Stimulated activated CD4-positive, alpha-beta T cell treated with anti-CD3 and anti-CD28 coated beads, Interleukin-4, amount 100 ng/mL, for 48 hours (primary cell): ENCODE measurements at places on chromosomes 2 and 18.
A peak's percentile ranks its signal among the peaks of the same experiment; 100 is the strongest.

DNA sequence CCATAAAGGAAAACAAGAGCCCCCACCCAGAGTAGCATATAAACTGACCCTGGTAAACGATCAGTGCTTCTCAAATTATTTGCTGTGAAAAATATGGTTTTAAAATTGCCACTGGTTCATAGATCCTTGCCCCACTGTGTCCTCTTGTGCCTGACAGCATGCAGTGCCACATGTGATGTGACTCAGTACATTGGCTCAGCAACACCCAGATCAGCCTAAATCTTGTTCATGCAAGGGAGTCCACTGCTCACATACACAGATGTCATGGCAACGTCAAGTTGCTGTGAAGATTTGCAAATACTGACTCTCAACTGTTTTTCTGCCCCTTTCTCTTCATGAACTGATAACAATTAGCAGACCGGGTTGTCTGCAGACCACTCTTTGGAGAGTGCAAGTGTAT is 91.0 kb downstream of the TMEM182 start:
- no peak for DNase-seq

GRCh38 chr18:8948011-8948410 is 154.5 kb upstream of the NDUFV2 start:
- no peak for DNase-seq

DNA sequence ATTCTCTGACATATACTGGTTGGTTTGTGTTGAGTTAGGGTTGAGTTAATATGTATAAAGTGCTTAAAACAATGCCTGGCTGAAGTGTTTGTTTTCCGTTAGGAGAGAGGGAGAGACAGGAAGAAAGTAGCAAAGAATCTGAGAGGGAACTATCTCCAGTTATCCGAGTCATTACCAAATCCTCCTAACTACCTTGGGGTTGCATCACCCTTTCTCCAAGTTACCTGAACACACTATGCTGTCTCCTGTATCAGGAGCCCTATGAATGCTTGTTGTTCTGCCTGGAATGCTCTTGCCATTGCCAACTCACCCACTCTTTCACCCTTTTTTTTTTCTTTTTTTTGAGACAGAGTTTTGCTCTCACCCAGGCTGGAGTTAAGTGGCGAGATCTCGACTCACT is 47.9 kb upstream of the ITGAV start:
- DNase-seq: no peak

- DNase-seq: no peak
Measured at GRCh38 chr18:3347286-3347803, 85.4 kb downstream of the MYL12B start.

DNA sequence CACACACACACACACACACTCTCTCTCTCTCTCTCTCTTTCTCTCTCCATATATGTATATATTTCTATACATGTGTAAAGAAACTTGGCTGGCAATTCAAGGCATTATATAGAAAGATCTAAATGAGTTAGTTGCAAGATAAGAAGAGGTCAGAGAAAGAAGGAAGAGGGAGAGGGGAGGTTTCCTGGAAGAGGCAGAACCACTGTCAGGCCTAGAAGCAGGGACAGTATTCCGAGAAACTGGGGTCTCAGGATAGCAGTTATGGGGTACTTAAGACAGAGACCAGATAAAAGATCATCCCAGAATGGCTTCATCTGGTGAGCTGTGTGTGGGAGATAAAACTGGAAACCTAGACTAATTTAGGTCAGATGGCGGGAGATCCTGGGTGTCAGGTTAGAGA is 180.8 kb downstream of the CAMKMT start:
- DNase-seq: no peak

DNA sequence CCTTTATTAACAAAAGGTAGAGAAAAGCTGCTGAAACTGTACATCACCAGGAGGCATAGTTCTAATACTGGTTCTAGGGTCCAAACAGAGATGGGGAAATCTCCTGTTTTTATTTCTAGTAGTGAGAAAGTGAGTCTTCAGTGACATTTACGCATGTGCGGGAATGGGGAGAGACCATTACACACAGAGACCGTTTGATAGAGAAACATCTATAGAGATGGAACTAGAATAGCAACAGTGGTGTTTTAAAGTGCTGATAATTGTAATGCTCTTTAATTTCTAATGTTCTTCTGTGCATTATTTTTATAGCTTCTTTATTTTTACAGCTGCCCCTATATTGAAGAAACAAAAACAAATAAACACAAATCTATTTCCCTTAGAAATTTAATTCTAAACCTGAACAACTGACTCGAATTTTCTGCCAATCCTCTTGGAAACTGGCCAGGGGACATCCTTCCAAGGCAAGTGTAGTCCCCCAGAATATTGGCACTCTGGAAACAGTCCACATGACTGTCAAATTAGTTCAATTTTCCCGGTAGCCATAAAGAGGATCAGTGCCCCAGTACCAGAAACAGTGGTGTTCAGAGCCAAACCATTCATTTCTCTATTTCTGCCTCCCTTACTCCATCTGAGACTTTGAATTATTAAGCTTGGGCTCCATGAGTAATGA is 260.9 kb downstream of the ICOS start:
- DNase-seq: no peak

DNA sequence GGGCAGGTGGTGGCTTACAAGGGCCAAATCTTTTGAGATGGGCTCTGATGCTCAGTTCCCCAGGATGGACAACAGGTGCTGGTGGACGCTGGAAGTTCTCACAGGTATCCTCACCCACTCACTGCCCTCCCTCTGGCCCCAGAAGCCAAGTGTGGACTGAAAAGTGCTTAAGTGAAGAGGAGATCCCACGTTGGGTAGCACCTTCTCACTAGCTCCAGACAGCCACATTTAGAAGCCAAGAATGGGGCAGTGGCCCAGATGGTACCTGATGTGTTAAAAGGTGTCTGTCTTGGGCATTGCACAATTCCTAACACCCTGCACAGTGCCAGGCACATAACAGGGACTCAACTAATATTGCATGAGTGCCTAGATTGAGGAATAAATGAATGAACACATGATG is 115.3 kb upstream of the TEX51 start:
- no peak for DNase-seq

GRCh38 chr2:138829326-138829919 is 49.2 kb upstream of the NXPH2 start:
- no peak for DNase-seq

- DNase-seq: no peak
Measured at GRCh38 chr2:72149556-72150156, 2.0 kb upstream of the CYP26B1 start.

GRCh38 chr2:224584111-224584784 is 915 bp downstream of the CUL3 start:
- peak; percentile 11 for DNase-seq

- DNase-seq: peak; percentile 8
Measured at GRCh38 chr2:206693399-206694137, 24.6 kb downstream of the DYTN start.

DNA sequence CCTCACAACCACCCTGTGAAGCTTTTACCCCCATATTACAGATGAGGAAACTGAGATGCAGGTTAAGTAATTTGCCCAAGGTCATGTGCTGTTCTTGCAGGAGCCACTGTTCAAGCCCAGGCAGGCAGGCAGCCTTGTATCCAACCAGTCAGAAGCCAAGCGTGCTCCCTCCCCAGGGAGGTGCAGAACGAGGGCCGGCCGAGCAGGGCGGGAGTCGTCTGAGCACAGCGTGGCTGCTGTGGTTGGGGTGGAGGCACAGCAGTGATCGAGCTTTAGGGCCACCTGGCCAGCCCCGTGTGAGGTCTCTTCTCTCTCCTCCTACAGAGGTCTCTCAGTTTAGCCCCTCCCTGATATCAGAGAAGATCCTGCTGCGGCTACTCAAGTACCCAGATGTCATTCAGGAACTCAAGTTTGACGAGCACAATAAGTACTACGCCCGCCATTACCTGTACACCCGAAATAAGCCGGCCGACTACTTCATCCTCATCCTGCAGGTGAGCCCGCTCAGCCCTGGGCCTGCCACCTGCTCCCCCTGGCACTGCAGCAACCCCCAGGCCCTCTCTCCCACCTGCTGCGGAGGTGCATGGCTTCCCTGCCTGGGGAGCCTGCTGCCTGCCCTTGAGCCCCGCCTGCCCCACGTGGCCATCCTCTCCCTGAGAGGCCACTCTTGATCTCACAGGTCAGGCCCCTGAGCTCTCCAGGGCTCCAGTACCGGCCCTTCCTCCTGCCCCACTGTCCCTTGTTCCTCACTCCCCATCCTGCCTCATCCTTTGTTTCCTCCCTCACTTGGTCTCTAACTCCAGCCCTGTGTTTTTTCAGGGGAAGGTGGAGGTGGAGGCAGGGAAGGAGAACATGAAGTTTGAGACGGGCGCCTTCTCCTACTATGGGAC is 17.1 kb upstream of the CNNM3 start:
- DNase-seq: no peak

DNA sequence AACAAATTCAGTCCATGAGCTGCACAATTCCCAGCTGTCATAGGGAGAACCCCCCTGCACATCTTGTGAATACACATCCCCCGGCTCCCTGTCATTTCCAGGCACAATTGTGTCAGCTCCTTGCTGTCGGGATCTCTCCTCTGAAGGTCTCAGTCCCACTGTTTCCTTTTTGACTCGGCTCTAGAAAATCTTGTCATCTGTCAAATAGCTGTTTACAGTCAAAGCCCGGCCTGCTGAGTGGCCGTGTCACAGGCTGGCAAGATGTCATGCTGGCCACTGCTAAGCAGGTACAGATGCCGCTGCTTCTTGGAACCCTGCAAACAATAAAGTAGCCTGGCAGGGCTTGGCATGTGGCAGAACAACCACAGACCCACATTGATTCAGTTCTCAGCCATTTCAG is 61.7 kb downstream of the LYPD1 start:
- DNase-seq: no peak

GRCh38 chr2:144288438-144288837 is 231.5 kb downstream of the ZEB2 start:
- no peak for DNase-seq

GRCh38 chr2:102172745-102173144 is 14.1 kb upstream of the IL1RL2 start:
- DNase-seq: no peak

DNA sequence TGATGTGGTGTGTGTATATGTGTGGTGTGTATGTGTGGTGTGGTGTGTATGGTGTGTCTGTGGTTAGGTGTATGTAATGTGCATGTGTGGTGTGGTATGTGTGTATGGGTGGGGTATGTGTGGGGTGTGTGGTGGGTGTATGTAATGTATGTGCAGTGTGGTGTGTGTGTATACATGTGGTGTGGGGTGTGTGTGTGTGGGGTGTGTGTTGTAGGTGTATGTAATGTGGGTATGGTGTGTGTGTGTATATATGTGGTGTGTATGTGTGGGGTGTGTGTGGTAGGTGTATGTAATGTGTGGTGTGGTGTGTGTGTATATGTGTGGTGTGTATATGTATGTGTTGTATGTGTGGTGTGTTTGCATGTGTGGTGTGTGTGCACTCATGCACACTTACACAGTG is 84.8 kb upstream of the ID2 start:
- no peak for DNase-seq

GRCh38 chr2:241665731-241666440 is 20.7 kb downstream of the DTYMK start:
- DNase-seq: no peak

DNA sequence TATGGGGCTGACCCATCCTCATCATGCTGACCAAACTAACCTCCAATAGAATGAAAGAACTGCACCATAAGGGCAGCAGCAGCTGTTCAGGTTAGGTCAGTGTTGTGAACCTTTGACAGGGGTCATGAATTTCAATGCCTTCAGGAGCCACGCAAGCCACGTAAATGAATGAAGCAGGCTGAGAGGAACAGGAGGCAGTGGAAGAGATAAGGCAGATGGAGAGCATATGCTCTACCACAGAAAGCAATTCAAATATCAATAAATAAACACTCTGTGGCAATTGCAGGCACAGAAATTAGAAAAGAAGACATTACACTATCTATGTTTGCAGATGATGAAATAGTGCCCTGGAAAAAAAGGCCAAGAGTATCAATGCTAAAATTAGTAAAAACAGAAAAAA is 56.3 kb downstream of the SCG2 start:
- DNase-seq: no peak

DNA sequence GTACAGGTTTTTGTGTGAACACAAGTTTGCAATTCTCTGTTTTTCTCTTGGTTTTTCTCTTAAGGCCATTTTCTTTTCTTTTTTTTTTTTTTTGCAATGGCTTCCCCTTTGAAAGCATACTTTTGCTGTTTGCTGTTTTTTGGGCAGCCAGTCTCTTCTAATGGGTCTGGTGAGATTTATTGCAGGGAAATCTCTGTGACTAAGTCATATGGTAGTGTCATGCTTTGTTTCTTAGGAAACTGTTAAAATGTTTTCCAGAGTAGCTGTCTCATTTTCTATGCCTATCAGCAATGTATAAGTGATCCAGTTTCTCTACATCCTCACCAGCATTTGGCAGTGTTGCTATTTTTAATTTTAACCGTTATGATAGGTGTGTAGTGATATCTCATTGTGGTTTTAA is 27.9 kb upstream of the CDCA7 start:
- DNase-seq: no peak

- DNase-seq: no peak
Measured at GRCh38 chr2:188481474-188481873, 189.8 kb downstream of the GULP1 start.

- DNase-seq: no peak
Measured at GRCh38 chr2:73822276-73822675, 6.5 kb upstream of the STAMBP start.

DNA sequence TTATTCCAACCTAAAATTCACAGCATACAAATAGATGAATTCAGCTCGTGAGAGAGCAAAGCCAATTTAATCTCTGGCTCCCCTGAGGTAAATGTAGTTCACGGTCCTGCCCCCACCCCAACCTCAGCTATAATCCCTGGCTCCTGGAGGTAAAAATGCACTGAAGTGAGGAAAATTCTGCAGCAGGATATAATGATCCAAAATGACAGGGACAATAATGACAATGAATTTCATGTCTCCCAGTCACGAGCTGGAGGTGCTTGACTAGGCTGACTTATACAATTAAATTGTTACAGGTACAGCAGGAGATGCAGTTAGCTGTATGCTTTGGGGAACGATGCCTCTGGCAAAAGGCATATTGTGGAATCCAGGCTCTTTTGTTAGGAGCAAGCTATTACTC is 82.0 kb downstream of the GPD2 start:
- no peak for DNase-seq

- no peak for DNase-seq
Measured at GRCh38 chr2:17620841-17621240, 80.3 kb downstream of the VSNL1 start.

DNA sequence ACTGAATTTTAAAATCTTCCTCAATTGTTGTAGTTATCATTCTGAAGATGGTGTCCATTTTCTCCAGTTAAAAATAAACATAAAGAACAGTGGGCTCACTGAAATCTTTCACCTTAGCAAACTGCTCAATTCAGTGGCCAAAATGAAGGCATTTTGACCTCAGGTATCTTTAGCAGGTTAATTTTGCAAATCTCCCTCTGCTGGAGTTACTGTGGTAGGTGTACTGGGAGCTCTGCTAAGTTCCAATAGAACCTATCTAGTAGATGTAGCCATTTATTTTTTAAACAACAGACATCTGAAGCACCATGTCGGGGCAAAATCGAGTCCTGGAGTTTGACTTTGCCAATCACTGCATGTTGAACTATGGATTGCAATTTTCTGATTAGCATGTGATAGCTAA is 177.1 kb downstream of the IRS1 start:
- no peak for DNase-seq
